ENCODE measurements at places on chromosomes 12 and 14.

DNA sequence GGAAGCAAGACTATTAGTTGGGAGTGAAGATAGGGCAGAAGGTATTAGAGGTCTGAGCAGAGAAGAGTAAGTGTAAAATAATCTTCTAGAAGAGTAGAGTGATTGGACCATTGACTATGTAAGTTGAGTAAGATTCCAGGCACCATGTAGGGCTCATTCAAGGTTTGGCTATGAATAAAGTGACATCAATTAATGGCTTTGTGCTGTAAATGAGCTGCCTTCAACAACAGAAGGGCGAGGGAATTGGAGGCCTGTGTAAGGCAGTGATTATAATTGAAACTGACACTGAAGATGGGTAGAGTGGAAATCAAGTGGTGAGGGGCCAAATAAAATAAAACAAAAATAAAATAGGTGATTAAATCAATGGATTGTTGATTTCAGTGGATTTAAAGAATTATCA lies 26.4 kb downstream of the PTPRQ start:
- DNase-seq = no peak

GRCh38 chr12:2161473-2161872 lies 108.7 kb downstream of the CACNA1C start:
- no peak for DNase-seq

- no peak for DNase-seq
These were observed 23.7 kb downstream of the SFSWAP start for GRCh38 chr12:131734336-131735152.

- DNase-seq = no peak
These were observed 13.6 kb upstream of the PLEK2 start for GRCh38 chr14:67425608-67426007.

DNA sequence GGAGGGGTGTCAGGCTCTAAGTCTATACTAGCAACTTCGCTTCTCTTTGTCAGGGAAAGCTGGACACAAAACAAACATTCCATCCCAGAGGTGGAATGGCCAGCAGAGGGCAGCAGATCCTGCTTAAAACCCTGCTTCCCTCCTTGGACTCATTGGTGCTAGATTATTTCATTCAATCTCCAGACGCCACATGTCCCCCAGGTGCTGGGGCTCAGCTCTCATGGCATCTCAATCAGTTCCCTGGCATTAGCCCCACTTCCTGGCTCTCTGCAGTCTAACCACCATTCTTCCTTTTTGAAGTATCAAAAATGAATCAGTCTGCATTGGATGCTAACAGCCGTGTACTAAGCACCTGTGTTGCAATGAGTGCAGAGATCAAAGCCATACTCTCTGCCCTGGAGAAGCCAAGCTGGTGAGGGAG lies 8.1 kb upstream of the PPP1R1A start:
- peak; percentile 9 for DNase-seq

GRCh38 chr12:51632623-51633022 lies 41.6 kb downstream of the SCN8A start:
- no peak for DNase-seq

DNA sequence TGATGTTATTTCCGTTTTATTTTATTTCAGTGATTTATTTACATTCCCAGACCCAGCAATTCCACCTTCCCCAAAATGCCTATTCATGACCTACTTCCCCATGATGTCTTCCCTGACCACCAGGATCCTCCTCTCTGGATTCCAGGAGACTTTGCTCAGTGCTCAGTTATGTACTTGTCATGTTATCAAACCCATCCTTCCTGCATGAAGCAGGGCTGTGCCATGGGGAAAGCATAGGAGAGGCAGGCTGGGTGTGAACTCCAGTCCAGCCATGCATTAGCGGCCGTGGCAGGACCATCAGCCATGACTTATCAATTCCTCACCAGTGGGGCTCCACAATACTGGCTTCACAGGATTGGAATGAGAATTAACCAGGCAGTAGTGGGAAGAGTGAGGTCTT lies 57.8 kb downstream of the B4GALNT3 start:
- no peak for DNase-seq

- no peak for DNase-seq
These were observed 10.7 kb downstream of the BICD1 start for GRCh38 chr12:32117316-32117715.

DNA sequence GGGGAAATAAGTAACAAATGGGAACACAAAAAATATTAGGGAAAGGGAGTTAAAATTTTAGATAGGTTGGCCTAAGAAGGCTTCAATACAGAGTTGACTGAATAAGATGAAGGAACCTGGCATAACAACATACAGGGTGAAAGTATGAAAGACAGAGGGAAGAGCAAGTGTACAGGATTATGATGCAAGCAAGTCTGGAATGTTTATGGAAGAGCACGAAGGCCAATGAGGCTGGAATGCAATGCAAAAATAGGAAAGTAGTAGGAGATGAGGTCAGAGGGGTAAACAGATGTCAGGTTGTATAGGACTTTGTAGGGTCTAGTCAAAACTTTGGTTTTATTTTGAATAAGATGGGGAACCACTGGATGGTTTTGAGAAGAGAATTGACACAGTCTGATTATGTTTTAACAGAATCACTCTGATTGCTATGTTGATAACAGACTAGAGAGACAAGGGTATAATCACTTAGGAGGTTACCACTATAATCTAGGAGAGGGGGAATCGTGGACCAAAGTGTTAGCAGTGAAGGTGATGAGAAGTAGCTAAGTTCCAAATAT lies 96.8 kb downstream of the OSBPL8 start:
- DNase-seq = no peak

- DNase-seq = no peak
These were observed 69.8 kb upstream of the CLMN start for GRCh38 chr14:95389471-95390011.

GRCh38 chr12:131895640-131896079 lies 1.2 kb downstream of the ULK1 start:
- DNase-seq = no peak

- no peak for DNase-seq
These were observed 33.6 kb downstream of the CDKL1 start for GRCh38 chr14:50362764-50363713.

- no peak for DNase-seq
These were observed 136.9 kb upstream of the CNOT2 start for GRCh38 chr12:70106347-70106746.

- no peak for DNase-seq
These were observed 281.9 kb downstream of the CACNA1C start for GRCh38 chr12:2334689-2335088.

DNA sequence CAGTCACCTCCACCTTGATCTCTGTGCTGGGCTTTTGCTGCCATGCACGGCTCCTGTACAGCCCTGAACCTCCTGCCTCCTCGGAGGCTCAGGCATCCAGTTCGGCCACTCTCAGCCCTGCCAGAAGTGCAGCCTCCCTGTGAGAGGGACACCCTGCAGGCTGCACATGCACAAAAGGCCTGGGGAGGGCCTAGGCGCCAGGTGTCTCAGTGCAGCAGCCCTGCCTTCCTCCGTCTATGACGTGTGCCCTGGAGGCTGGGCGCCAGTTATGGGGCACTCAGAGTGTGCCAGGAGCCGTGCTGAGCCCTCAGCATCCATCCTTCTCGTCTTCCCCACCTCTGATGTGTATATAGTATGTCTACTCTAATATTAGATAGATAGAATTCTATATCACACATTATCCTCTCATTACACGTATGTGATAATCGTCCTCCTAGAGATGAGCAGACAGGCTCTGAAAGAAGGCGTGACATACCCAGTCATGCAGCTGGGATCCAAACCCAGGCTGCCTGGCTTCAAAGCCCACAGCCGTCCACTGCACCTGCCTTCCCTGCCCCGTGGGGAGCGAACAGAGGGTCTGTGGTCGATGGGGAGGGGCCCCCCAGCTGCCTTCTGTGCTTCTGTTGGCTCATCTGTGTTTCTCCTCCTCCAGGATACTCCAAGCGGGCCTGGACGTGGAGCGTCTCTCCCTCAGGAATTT lies 101.1 kb downstream of the B4GALNT3 start:
- DNase-seq = no peak

GRCh38 chr12:123895451-123895850 lies 77.2 kb downstream of the CCDC92 start:
- no peak for DNase-seq

DNA sequence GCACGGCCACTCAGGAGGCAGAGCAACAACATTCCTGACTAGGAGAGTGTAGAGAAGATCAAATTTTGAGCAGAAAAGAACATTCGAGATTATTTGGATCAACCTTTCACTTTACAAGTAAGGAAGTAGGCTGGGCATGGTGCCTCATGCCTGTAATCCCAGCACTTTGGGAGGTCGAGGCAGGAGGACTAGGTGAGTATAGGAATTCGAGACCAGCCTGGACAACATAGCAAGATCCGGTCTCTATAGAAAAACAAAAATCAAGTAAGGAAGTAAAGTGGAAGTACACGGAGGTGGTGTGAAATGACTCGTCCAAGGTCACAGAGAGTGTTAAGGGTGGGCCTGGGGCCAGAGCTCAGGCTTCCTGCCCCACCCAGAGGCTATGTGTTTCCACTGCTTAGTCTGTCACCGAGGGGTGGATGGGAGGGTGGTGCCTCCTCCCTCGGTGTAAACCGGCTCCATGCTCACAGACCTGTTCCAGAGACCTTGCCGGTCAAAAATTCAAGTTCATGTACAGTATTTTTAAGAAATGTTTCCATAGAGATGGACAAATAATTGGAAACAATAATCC lies 51.9 kb downstream of the MAP1LC3B2 start:
- peak; percentile 5 for DNase-seq

- no peak for DNase-seq
These were observed 117.5 kb downstream of the SLC25A21 start for GRCh38 chr14:37054869-37055268.

GRCh38 chr12:78095623-78096022 lies 264.9 kb downstream of the NAV3 start:
- DNase-seq = no peak

- DNase-seq = no peak
These were observed 209.6 kb upstream of the KRR1 start for GRCh38 chr12:75720812-75721641.

DNA sequence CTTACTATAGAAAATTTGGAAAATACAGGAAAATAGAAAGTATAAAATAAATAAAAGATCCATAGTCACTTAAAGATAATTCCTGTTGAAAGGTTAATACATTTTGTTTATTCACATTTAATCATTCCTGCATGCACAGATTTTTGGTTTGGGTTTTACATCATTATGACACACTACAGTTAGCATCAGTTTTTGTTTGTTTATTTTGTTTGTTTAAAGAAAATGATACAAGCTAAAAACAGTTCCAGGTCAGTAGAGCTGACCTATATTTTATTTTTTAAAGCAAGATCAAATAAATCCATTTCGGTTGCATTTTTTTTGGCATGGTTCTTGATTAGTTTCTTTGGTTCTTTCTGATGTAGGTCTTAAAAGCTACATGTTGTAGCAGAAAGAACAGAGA lies 68.8 kb upstream of the CCDC91 start:
- no peak for DNase-seq

GRCh38 chr12:103558879-103559278 lies 28.2 kb upstream of the STAB2 start:
- no peak for DNase-seq

DNA sequence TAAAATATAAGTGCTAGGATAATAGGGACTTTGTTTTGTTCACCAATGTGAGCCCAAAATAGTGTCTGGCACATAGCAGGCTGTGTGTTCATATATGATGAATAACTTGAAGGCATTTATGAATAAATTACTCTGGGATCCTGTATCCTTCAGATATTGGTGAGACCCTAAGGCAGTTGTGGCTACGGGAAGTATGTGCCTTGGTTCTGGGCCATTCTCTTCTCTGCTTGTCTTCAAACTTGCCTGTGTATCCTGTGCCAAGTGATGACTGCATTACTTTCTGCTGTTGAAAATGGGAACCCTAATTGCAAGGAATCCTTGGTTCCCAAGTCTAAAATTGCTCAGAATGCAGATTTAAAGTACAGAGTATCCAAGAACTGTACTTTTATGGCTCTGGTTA lies 67.6 kb upstream of the KTN1 start:
- no peak for DNase-seq

DNA sequence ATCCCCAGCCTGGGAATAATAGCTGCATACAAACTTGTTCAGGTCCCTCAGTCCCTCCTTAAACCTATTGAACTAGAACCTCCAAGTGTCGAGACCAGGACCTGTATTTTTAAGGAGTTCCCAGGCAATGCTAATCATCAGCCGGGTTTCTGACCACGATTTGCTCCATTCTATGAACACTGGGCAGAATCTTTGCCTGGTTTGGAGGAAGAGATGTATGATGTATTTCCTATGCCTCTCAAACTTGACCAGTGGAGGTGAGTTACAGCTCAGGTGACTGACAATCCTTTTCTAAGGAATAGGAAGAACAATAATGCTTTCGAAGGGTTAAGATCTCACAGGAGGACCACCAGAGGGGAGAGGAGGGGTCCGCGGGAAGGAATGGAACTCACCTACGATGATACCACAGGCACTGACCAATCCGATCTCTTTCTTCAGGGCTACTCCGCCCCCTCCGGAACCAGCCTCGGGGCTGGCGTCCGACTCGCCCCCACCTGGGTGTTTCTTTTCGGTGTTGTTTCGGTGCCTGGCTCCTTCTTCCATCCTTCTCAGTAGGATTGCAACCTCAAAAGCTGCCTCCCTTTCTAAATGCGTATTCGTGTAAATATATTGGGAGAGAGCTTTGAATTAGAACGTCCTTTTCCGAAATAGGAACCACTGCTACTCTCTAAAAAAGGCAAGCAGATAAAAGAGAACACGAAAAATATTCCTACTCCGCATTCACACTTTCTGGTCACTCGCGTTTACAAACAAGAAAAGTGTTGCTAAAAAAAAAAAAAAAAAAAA lies 895 bp downstream of the SLC7A8 start:
- DNase-seq = no peak

GRCh38 chr14:85762526-85762925 lies 232.6 kb downstream of the FLRT2 start:
- no peak for DNase-seq

GRCh38 chr12:3366451-3367110 lies 124.4 kb upstream of the PRMT8 start:
- no peak for DNase-seq

DNA sequence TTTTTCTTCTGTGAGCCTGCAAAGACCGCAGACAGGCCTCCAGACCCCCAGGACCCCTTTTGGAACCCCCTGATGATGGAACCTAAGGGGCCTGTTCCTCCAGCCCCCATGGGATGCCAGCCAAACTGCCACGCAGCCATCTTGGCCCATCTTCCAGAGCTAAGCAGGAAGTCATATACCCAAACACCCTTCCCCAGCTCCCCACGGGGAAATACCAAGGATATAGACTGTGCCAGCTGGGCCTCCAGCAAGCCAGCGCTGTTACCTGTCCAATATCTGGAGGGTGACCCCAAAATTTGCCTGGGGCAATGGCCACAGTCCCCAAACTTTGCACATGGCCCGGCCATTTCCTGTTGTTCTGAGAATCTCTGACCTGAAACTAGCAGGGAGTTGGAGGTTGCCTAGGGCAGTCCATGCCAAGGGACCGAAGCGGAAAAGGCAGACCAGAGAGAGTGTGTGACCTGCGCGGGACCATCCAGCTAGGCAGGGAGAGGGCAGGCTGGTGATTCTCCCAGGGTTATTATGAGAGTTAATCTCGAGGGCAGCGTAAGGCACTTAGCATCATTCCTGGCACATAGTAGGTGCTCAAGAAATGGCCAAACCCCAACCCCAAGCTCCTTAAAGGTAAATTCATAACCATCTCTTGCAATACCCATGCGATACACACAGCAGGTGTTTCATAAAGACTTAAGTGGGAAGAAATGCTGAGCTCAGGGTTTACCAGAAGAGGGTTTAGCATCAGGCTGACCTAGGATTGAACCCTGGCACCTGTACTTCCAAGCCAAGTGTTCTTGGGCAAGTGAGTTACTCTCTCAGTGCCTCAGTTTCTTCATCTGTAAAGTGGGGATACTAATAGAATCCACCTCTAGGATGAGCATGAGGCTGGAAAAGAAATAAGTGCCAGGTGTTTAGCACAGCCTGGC lies 2.6 kb upstream of the RASAL1 start:
- DNase-seq = no peak

GRCh38 chr12:93757792-93758694 lies 80.9 kb downstream of the CRADD start:
- DNase-seq = no peak

Data from NK-92 treated with Interleukin-12 subunit alpha and Interleukin-12 subunit beta, amount 100 ng/mL, for 24 hours (cell line).